ENCODE measurements at places on chromosomes 11 and 22.

DNA sequence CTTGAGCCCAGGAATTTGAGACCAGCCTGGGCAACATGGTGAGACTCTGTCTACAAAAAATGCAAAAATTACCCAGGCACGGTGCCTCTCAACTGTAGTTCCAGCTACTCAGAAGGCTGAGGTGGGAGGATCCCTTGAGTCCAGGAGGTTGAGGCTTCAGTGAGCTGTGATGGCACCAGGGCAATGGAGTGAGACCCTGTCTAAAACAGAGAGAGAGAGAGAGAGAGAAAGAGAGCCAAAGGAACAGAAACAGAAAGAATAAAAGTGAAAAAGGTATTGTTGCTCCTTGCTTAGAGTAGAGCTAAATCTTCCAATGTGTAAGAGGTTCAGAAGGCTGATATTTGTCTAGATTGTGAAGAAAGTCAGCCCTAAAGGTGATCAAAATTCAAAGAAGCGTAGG is 8.9 kb upstream of the ETS1 start:
- no peak for DNase-seq

- DNase-seq: no peak
Observed at GRCh38 chr11:46015941-46016340, 93.5 kb downstream of the LARGE2 start.

GRCh38 chr11:9568854-9569587 is 4.4 kb upstream of the WEE1 start:
- DNase-seq: no peak

DNA sequence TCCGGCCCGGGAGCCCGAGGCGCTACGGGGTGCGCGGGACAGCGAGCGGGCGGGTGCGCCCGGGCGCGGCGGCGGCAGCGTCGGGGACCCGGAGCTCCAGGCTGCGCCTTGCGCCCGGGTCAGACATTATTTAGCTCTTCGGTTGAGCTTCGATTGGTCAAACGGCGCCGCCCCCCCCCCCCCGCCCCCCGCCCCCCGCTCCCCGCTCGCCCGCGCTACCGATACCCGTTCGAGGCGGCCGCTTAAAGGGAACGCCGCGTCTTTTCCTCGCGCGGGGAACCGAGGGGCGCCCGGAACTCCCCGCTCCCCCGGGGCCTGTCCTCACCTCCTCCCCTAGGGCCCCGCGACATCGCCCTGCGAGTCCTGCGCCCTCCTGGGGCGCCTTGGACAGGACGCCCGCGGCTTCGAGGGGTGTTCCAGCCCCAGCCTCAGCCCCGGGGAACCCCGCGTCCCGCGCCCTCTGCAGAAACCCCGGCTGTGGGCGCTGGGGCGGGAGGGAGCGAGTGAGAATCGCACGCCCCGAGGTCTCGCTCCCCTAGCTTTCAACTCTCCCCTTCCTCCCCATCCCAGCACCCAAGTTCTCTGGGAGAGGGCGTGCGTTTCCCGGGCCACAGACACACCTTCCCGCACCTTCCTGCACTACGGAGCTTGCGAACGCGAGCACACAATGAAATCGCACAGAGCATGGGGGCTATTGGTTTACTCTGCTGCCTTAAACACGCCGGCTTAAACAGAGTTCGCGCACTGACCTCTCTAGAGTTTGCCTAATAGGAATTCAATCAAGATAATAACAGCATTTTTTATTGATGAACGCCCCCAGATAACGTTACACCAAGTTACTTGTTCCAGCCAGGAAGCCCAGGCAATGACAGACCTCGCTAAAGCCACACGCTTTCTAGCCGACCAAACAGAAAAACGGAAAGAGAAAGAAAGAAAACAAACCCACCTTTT is at the start of gene BDNF:
BDNF (minus strand) TSS at position 105 of the 951 bp plus-strand sequence. CDS start 41,891 bp downstream, outside the sequence.
- no peak for DNase-seq

- peak; percentile 71 for DNase-seq
Observed at GRCh38 chr11:59135648-59136461, 6.8 kb upstream of the FAM111A start.

DNA sequence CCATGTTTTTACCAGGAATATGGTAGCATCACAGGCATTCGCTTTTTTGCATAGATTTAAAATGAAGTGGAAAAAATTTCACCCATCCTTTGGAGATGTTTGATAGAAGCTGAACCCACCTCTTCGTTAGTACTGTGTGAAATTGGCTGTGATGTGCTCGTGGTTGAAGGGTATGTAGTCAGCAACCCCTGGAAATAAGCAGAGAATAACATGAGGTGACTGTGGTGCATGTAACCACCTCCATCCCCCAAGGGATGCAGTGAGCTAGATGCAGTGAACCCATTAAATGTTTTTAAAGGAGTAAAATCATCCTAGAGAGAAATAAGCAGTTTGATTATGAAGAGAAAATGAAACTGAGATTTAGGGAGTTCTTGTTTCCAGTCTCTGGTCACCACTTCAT is 15.9 kb downstream of the CBLIF start:
- DNase-seq: no peak

GRCh38 chr11:16883174-16883573 is 131.0 kb downstream of the PLEKHA7 start:
- no peak for DNase-seq

DNA sequence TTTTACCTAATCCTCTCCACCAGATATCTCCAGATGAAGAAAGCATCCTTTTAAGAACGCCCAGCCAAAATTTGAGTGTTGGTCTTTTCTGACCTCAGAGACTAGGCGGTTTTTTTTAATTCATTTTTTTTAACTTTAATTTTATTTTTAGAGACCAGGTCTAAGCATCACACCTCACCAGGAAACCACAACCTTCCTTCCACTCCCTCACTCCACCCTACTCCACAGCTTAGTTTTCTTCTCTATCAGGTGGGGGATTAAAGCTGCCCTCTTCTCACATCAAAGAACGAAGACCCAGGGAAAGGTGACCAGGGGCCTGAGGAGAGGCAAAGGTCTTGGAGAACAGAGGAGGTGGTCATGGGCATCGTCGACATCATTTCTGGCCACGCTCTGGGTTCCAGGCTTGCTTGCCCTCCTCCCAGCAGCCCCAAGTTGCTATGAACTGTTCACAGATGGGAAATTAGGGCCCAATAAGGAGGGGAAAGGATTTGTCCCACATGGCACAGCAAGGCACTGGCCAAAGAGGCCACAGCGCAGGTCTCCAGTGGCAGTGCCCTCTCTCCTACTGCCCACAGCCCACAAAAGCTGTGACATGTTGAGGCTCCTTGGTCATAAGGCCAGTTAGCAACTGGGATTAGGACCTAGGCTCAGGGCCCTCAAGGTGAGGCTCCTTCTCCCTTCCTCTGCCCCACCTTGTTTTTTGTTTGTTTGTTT is 1.4 kb upstream of the PEX16 start:
- DNase-seq: no peak

- no peak for DNase-seq
Observed at GRCh38 chr11:115080923-115081680, 402.8 kb downstream of the NXPE2 start.

DNA sequence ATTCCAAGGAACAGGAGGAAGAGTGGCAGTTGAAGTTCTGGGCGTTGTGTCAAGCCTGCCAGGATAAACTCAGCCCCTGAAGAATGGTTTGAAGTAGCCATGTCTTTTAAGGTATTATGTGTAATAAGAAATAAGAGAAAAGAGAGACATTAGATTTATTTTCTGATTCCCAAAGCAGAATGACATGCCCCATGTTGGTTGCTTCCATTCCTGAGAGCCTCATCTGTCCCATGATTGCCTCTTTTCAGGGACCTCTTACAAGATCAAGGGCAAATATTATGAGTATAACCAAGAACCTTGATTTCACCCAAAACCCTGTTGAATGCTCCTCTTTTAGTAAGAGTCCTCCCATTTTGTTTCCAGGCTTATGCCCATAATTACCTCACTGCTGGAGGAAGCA is at the start of gene OR8D2:
OR8D2 (minus strand) TSS at position 101 of the 400 bp plus-strand sequence; CDS start at position 101, 0 bp downstream.
- DNase-seq: no peak

- DNase-seq: no peak
Observed at GRCh38 chr11:118142809-118143208, 9.8 kb downstream of the SCN4B start.

GRCh38 chr11:83695046-83695445 is 408.9 kb upstream of the CCDC90B start:
- DNase-seq: no peak

DNA sequence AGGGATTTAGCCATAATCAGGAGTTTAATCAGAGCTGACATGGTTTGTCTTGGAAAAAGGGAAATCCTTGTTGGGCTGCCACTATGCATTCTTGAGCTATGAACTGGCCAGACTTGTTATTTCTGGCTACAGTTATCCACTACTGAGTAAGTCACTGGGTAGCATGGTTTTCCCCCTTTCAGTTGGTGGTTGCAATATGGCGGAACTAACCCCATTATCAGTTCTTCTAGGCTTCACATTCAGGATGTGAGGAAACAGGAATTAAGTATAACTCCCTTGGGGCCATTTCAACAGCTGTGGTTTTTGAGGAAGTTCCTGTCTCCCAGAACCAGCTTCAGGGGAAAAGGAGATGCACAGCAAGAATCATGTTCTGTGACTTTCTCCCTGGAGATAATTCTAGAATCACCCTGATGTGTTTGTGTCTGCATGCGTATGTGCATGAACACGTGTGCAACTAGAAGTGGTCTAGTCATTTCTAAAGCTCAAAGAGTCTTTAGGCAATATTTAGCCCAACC is 103.0 kb upstream of the CD44 start:
- DNase-seq: no peak

Measured in stimulated activated CD8-positive, alpha-beta memory T cell treated with anti-CD3 and anti-CD28 coated beads, Interleukin-7, amount 100 ng/mL, for 1 hour (primary cell).